ENCODE measurements at places on chromosomes 11 and 22. TPM values are rescaled to one million over a fixed set of nuclear protein-coding genes. Genes with fewer than 3 reads are reported as not detected.

KCNJ5 gene
- total RNA-seq: not detected

BACE1 gene
- 2.5 TPM for total RNA-seq

YPEL4 gene
- 1.7 TPM for total RNA-seq

- no peak overlapping the region for H3K27ac ChIP-seq
- no peaks in the 10 kb centered on the region for H3K4me1 ChIP-seq
- no peaks in the 10 kb centered on the region for H3K36me3 ChIP-seq
- H3K4me3 ChIP-seq: no peak overlapping the region
Measured at GRCh38 chr11:119828006-119828405, 99.0 kb upstream of the NECTIN1 start.

DNA sequence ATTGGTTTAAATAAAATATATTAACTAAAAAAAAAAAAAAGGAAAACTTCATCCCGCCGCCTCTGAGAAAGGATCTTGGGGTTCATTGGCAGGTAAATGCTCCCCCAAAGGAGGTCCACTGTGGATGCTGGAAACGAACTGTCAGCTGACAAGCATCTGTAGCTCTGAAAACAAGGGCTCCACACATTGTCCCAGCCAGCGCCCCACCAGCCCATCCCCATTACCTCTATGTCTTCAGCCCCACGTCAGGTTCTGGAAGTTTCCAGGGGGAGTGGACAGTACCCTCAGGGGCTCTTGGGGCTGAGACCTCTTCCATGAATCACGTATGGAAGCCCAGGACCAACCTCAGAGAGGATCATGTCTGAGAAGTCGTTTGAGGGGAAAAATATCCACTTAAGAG is 66.4 kb upstream of the WNT7B start:
- H3K4me3 ChIP-seq: no peak overlapping the region
- no peaks in the 10 kb centered on the region for H3K36me3 ChIP-seq
- no peaks in the 10 kb centered on the region for H3K27me3 ChIP-seq
- no peak for DNase-seq

DNA sequence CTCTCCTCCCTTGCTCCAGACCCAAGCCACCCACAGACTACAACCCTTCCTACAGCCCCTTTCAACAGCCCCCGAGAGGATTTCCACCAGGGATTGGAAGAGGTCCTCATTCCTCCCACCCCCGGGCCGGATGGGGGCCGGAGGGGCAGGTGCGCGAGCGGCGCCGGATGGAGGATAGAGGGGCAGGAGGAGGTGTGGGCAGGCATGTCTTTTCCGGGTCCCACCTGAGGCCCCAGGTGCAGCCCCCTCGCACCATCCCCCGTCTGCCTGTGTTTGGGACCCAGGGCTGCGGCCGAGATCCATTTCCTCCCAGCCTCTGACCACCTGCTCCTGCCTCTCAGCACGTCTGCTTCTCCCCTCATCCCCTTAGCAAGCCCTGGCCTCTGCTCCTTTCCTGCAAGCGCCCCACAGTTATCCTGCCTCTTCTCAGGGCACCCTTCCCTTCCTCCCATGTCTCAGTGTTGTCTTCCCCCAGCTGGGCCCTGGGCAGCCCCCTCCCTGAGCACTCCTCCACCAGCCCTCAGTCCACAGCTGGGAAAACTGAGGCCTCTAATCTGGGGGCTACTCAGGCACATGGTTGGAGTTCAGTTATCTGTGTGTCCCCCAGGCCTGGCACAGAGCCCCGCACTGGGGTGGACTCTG is 19.3 kb upstream of the CBX7 start:
- no peak overlapping the region for H3K4me3 ChIP-seq
- peaks cover 53% of the 10 kb centered on the region for H3K4me1 ChIP-seq
- H3K36me3 ChIP-seq: no peaks in the 10 kb centered on the region

- no peaks in the 10 kb centered on the region for H3K27me3 ChIP-seq
- no peaks in the 10 kb centered on the region for H3K36me3 ChIP-seq
- H3K27ac ChIP-seq: no peak overlapping the region
- DNase-seq: no peak
Measured at GRCh38 chr11:134270250-134270714, 5.9 kb upstream of the GLB1L3 start.

- no peaks in the 10 kb centered on the region for H3K36me3 ChIP-seq
- no peak for DNase-seq
- H3K4me1 ChIP-seq: no peaks in the 10 kb centered on the region
- H3K27me3 ChIP-seq: no peaks in the 10 kb centered on the region
- no peak overlapping the region for H3K27ac ChIP-seq
- no peak overlapping the region for H3K4me3 ChIP-seq
Measured at GRCh38 chr22:39266398-39267030, 21.7 kb upstream of the PDGFB start.

DNA sequence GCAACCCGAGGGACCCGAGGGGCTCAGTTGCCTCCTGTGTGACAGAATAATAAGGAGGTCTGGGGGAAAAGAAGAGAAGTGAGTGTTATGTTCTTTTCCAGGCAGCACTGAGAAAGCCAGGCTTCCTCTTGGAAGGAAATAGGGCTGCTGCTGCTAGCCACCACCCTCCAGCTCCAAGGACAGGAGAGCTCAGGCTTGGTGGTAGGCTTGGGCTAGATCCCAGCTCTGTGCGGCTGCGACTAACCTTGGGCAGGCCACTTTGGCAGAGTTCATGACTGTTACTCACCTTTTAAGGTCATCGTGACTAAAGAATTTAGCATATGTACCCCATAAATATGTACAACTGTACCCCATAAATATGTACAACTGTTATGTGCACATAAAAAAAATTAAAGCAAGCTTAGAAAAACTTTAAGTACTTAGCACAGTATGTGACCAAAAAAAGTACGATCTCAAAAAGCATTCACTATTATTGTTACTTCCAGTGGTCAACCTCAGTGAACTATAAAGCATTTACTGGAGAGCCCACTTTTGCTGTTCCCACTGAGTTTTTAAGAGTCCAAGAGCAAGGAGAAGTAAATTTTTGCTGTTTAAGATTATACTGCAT is 124.7 kb upstream of the POU2AF2 start:
- no peaks in the 10 kb centered on the region for H3K27me3 ChIP-seq
- no peak overlapping the region for H3K27ac ChIP-seq
- DNase-seq: no peak
- H3K4me1 ChIP-seq: no peaks in the 10 kb centered on the region
